NCI-H2029 treated with DMSO at 0.1 percent for 48 hours (cell line): ENCODE measurements at places on chromosomes 4 and X.

DNA sequence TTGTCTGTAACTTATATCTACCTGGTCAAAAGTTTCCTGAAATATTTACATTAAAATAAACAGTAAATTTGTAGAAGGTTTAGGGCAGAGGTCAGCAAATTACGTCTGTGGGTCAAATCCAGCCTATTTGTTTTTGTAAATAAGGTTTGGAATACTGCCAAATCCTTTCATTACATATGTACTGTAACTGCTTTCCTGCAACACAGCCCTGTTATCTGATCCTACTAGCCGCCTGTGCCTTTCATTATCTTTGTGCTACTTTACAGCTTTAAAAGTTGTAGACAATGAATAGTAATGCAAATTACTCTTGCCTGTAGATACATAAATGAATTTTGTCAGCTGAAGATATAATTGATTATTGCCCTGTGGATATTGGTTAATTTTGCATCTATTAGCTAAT lies 369.6 kb upstream of the SLC7A11 start:
- no peak for DNase-seq

DNA sequence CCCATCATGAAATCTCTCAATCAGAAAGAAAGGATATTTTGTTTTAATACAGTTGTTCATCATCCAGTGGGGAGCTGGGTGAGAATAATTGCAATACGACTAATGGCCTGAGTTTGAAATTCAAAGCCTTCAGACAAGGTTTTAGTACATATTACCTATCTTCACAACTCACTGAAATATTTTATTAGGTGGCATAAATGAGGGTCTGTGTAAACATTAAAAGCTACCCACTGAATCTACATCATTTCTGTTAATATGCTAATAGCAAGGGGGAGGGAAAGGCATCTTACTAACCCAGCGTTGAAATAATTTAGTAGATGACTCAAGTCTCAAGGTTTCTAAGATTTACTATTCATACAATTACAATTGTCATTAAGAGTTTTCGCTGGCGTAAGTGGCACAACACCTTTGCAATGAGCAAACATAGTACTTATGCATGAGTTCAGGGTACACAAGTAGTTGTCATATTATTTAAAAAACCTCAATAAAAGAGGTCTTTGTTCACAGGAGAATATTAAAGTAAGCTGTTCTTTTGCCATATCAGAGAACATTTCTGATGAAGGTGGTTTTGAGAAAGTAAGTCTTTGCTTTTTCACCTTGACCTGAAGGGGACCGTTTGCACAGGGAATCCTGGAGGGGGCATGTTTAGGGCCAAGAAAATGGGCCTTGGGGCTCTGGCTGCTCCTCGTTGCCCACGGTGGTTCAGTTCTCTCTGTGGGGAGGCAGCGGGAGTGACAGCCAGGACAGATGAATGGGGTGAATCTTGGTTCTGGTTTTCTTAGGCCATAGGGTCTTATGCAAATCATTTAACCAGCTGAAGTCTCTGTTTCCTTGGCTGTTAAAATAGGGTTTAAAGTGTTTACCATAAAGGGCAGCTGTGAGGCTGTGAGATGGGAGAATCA lies 4.5 kb upstream of the RHOH start:
- no peak for DNase-seq

GRCh38 chr4:79899481-79899880 lies 173.5 kb downstream of the ANTXR2 start:
- DNase-seq = no peak

- no peak for DNase-seq
Measured at GRCh38 chr4:145829629-145830395, 108.8 kb downstream of the ZNF827 start.

GRCh38 chr4:145231906-145232700 lies 51.7 kb upstream of the OTUD4 start:
- DNase-seq = no peak

DNA sequence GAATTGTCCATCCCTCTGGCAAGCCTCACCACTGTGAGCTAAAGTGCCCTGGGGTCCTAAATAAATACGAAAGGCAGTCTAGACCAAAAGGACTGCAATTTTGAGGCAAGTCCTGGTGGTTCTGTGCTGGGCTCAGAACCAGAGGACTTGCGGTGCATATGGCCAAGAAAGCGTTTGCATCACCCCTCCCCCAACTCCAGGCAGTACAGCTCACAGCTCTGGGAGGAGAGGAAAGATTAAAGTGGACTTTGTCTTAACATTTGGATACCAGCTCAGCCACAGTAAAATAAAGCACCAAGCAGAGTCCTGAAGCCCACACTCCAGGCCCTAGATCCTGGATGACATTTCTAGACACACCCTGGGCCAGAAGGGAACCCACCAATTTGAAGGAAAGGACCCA lies 24.9 kb downstream of the RNF128 start:
- DNase-seq = no peak

- DNase-seq = no peak
Measured at GRCh38 chr4:177853229-177853628, 411.0 kb upstream of the AGA start.

GRCh38 chrX:103362474-103362873 lies 6.2 kb downstream of the TCEAL9 start:
- no peak for DNase-seq

DNA sequence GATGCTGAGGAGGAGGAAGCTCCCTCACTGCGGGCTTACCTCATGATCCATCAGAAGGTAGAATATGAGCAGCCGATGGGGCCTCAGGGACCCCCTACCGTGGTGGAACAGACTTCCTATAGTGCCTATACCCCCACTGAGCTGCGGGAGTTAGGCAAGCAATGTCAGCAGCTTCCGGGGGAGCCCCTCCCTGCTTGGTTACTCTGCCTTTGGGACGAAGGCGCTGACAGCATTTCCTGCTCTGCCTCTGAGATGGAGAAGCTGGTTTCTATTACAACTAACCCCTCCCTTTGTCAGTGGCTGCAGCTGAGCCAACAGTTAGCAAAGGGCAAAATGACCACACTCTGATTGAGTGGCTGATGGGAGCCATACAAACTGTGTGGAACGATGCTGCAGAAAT lies 430.7 kb downstream of the IDS start:
- DNase-seq = no peak

DNA sequence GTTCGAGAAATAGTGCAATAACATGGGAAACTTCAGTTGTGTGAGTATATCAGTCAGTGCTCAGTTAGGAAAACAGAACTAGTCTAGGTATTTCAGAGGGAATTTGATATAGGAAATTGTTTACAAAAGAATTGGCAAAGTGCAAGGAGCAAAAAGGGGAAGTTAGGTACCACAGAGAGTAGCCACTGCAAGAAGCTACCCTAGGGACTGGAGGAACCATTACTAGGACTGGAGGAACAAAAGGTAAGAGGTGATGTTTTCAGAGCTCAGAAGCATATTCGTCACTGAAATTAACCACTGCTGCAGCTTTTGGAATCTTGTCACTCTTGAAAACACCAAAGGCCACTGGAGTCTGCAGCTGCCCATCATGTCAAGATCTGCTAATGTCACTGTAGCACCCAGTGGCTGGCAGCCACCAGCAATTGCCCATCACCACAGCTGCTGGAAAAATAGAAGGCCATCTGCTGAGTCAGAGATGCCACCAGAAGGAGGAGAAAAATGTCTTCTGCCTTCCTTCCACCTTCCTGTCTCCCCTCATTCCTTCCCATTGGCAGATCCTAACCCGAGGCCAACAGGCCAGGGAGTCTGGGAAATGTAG lies 160.6 kb upstream of the RPS6KA3 start:
- DNase-seq = no peak

- DNase-seq = no peak
Measured at GRCh38 chrX:148513661-148514060, 13.2 kb downstream of the AFF2 start.

DNA sequence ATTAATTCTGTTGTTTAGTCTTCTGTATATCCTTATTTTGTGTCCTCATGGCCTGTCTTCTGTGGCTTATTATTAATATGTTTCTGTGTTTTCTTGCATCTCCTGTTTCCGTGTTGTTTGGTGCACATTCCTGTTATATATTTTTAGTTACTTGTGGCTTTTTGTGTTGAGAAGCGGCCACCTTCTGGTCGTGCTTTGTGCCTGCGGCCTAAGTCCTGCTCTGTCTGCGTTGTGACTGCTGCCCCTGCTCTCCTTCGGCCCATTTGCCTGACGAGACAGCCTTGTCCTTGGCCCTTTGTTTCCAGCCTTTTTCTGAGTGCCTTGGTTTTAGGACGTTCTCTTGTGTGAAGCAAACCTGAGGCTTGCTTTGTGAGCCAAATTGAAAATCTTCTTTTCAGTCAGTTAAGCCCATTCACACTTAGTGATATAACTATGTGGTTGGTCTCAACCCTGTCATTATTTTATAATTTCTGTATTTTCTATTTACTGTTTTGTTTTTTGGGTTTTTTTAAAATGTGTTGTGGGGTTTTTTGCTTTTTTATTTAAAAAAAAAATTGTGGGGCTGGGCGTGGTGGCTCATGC lies 43.8 kb downstream of the TNIP2 start:
- no peak for DNase-seq

DNA sequence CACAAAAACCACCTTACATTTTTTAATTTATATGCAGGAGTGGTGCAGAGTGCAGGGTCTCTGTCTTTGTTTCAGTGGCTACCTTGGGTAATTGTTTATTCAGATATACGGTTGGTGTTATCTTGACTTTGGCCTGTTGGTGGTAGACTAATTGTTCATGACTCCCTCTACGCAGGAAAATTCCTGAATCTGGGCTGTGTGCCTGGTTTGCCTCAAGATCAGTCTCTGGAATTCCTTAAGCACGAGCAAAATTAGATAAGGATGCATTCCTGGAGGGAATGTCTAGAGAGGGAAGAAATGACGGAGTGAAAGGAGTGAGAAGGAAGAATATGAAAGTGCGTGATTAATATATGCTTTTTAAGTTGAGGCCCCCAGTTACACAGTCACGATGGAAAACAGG lies 576.9 kb upstream of the PCDH10 start:
- no peak for DNase-seq

GRCh38 chrX:121642415-121642814 lies 595.0 kb downstream of the GLUD2 start:
- no peak for DNase-seq
